ENCODE measurements at places on chromosomes 3 and 15.

GRCh38 chr3:158272081-158272480, 162.2 kb downstream of the RSRC1 start:
- no peak for DNase-seq

GRCh38 chr3:125310623-125311081, 64.5 kb downstream of the ZNF148 start:
- DNase-seq = no peak

GRCh38 chr3:129045675-129046036, 14.9 kb upstream of the GP9 start:
- DNase-seq = no peak

- DNase-seq = no peak
These were observed 25.6 kb upstream of the TCF12 start for GRCh38 chr15:56892659-56893363.

DNA sequence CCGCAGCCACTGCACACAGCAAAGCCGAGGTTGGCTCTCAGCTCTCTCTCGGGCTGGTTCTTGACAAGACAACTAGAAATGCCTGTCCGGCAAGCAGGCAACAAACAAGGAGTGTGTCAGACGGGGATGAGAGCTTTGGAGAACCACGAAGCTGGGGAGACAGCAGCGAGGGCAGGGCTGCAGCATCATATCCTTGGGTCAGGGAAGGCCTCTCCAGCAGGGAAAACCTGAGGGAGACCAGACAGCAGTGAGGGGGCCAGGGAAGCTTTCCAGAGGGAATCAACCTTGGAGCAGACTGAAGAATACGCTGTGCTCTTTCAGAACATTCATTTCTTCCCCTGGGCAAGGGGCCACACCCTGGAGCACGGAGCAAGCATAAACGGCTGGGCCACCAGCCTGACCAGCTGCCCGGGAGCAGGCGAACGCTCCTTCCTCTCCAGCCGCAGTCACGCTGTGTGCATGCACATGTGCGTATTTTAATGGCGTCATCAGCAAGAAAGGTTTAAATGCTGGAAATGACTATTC, 58.7 kb downstream of the CHSY1 start:
- no peak for DNase-seq

DNA sequence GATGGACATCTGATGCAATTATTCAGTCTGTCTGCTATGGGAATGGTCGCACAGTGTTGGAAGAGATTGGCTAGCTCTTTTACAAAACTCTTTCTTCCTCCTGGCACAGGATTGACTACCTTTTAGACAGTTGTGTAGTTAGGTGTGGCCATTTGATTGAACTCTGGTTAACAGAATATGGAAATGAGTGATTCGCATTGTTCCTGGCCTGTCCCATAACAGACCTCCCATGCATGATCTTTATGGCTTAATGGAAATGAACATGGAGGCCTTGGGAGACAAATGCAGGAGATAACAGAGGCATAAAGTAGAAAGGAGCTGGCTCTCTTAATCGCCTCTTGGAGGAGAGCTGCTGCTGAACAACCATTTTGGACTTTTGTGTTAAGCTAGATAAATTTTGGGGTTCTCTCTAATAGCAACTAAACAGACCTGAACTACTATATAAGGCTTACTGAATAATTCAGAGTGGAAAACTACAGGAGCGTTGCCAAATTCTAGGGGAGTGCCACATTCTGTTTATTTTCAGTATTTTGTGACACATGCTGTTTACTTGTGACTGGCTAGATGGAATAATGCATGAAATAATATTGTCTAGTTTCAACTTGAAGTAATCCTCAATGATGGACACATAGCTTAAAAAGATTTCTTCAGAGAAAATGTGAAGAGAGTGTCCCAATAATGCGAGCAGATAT, 357.7 kb upstream of the SGO1 start:
- no peak for DNase-seq

- no peak for DNase-seq
These were observed 98.9 kb downstream of the CHSY1 start for GRCh38 chr15:101152914-101153313.

DNA sequence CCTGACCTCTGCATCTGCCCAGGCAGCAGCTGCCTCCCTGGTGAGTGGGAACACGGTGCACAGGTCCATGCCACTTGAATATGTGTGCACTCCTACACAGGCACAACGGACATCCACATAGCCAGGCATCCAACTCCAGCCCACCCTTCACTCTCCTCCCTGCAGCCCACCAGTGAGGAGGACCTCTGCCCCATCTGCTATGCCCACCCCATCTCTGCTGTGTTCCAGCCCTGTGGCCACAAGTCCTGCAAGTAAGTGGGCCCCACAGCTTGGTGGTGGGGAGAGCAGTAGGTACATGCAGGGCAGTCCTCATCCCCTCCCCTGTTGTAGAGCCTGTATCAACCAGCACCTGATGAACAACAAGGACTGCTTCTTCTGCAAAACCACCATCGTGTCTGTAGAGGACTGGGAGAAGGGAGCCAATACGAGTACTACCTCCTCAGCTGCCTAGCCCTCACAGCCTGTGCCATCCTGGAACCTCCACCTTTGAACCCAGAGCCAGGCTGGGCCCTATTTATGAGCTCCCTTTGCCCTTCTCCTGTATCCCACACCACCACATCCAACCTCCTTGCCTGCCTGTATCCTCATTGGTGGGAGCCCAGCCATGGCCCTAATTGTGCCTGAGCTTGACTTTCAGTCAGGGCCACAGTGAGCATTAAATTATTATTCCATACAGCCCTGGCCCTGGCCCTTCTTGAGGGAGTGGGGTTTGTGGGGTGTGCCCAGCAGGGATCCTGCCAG, 1.5 kb upstream of the AMIGO3 start:
- DNase-seq = no peak

- no peak for DNase-seq
These were observed 2.3 kb downstream of the OXSR1 start for GRCh38 chr3:38167591-38167990.

- DNase-seq = no peak
These were observed 321.8 kb downstream of the CTNNB1 start for GRCh38 chr3:41521010-41521655.

GRCh38 chr15:65841121-65841930, 28.0 kb upstream of the RAB11A start:
- DNase-seq = no peak

GRCh38 chr15:33149919-33150318, 44.6 kb downstream of the FMN1 start:
- no peak for DNase-seq

- DNase-seq = no peak
These were observed 35.7 kb downstream of the NGRN start for GRCh38 chr15:90300988-90301706.

DNA sequence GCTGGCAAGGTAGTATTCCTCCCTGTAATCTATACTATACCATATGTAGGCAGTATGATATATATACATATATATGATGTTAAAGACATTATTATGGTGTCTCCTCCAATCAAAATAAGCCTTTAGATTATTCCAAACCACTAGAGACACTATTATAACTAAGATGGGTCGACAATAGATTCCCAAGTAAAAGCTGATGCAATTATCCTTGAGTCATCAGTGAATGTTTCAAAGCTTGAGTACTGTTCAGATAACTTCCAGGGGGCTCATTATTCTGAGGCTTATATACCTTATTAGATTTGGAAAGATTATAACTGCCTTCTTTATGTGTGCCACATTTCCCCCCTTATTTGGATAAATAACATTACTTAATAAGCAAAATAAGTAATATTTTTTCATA, 11.9 kb upstream of the C3orf38 start:
- DNase-seq = no peak

DNA sequence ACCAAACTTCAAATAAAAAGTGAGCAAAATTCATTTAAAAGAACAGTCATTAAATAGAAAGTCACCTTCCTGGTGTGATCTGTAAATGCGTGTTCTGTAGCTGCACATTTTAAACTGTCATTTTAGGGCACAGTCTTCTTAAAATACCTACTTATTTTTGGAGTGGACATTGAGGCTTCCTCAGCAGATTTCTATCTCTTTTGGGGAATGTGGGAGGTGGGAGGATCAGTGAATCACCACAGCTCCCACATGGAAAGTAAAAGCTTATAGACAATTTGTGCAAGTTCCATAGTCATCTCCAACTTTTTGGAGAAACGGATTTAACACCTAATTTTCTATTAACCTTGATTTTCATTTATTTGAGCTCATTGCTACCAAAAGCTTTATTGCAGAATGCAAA, 21.0 kb upstream of the MOBP start:
- DNase-seq = no peak

GRCh38 chr3:25032344-25032743, 395.7 kb upstream of the RARB start:
- DNase-seq = no peak

DNA sequence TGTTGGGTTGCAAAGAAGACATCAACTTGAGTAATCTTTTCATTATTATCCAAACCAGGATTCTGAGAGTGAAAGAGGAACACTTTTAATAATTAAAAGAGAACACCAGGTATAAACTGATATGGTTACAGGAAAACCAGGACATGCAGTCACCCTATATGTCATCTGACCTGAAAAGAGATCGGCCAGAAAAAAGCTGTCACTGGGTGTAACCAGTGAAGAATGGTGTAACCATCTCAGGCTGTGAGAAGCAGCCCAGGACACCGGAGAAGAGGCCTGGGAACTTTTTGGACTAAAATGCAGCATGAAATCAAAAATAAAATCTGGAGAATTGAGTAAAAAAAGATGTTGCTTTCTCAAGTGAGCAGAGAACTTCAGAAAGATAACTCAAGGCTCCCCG, 10.1 kb upstream of the CCDC80 start:
- no peak for DNase-seq

GRCh38 chr15:72845981-72846383, 62.4 kb upstream of the ADPGK start:
- DNase-seq = no peak

DNA sequence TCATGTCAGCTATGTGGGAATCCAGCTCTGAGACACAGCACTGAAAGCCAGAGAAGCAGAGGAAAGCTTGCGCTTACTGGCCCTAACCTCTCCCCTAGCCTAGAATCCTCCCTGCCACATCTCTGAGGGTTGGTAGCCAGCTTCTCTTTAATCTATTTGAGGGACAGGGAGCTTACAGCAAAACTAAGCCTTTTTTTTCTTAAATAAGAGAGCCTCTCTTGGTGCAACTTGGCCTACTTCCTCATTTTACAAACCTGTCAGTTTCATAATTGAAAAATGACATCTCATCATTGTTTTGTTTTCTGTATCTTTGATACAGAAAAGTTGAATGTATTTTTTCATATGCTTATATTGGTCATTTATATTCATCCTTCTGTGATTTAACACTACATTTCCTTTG, 193.9 kb downstream of the ZNF621 start:
- DNase-seq = no peak

- DNase-seq = no peak
These were observed 2.9 kb downstream of the DIPK2A start for GRCh38 chr3:143974271-143975238.

DNA sequence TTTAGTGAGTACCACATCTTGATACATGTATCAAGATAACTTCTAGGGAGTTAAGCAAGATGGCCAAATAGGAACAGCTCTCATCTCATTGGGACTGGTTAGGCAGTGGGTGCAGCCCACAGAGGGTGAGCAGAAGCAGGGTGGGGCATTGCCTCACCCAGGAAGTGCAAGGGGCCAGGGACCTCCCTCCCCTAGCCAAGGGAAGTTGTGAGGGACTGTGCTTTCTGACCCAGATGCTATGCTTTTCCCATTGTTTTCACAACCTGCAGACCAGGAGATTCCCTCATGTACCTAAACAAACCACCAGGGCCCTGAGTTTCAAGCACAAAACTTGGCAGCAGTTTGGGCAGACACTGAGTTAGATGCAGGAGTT, 665.0 kb upstream of the CBLB start:
- DNase-seq = no peak

DNA sequence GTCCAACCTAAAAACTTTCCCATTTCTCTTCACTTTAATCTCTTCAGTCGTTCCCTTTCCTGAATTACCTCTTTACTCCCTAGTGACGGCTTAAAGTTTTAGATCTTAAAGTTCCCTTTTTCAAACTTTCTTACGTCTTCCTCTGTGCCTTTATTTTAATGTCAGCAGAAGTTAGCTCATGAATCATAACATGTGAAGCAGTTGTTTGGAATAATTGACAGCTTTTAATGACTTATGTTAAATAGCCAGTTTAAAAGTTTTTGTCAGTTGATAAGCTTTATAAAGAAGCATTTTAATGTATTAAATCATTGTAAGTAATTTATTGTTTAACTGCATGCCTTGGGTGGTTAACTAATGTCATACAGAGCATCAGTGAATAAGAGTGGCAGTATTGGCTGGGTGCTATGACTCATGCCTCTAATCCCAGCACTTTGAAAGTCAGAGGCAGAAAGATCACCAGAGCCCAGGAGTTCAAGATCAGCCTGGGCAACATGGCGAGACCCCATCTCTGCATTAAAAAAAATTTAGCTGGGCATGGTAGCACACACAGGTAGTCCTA, 33.9 kb downstream of the PIK3CA start:
- no peak for DNase-seq

DNA sequence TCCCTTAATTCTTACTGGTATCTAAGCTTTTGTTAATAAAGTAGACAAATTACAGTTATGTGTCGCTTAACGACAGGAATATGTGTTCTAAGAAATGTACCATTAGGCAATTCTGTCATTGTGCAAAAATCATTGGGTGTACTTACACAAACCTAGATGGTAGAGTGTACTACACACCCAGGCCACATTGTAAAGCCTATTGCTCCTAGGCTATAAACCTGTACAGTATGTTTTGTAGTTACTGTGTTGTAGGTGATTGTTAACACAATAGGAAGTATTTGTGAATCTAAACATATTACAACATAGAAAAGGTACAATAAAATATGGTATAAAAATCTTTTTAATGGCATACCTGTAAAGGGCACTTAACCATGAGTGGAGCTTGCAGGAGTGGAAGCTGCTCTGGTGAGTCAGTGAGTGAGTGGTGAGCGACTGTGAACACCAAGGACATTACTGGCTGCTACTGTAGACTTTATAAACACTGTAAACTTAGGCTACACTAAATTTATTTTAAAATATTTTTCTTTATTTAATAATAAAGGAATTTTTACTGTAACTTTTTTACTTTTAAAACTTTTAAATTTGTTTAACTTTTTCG, 47.4 kb downstream of the FSIP1 start:
- no peak for DNase-seq

DNA sequence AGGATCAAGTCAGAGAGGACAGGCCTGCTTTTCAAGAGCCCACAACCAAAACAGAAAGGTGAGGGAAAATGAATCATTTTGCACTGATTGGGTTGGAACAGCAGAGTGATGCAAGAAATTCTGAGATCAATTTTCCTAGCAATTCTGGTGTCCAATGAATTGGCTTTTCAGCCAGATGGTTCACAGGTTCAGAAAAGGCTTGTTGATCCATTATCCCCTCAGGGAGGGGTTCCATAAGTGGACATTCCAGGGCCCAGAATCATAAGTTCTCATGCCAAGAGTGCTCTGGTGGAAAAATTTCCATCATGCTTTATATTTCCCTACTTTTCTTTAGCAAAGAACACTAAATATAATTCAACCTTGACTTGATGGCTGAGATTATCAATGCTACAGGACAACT, 16.2 kb downstream of the RBP2 start:
- no peak for DNase-seq
